ENCODE measurements at places on chromosomes 2 and 18.
A peak's percentile ranks its signal among the peaks of the same experiment; 100 is the strongest.

DNA sequence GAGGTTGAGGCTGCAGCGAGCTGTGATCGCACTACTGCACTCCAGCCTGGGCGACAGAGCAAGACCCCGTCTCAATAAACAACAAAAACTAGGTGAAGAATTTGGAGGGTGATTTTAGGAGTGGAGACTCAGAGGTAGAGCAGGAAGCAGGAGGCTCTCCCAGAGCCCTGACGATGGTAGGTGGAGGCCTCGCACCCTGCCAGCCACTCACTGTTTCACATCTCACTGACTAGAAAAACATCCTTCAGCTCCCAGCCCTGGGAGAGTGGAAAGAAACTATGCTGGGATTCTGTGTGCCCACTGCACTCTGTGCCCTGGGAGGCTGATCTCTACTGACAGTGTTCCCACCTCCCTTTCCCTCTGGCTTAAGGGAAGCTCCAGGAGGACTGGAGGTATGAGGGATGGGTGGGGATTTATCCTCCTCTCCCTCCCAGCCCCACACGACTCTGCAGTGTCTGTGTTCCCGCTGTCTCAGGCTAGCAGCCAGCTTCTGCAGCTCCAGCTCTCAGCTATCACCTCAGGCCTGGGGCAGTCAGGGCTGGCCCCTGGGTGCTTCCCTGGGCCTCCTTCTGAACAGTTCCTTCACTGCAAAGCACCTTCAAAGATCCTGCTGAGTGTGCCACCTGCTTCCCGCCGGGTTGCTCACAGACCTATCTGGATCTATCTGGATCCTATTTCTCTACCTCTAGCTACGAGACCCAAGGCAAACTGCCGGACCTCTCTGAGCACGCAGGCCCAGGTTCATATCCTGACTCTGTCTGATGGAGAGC lies 9.6 kb downstream of the CIB4 start:
- no peak for DNase-seq

DNA sequence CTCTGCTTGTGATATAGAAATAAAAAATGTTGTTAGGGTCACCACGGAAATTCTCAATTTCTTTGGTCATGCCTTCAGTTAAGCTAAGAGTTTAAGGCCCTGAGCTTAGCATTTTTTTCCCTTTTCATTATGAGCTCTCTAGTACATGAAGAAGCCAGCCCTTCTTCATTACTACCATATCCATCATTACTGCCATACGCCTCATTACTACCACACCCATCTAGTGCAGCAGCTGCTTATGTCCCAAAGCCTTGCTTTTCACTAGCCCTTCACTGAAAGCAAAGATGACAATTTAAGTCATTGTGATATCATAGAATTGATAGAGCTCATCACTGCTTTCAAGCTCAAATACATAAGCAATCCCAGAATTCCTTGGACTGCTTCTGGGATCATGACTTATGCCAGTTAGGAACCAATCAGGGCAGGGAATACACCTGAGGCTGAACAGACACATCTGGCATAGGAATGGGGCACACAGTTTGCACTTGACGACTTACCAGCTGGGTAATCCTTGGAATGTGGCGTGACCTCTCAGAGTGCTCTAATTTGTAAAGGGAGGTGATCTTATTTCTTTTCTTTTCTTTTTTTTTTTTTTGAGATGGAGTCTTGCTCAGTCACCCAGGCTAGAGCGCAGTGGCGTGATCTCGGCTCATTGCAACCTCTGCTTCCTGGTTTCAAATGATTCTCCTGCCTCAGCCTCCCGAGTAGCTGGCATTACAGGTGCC lies 40.3 kb downstream of the SOWAHC start:
- DNase-seq, result no peak

- no peak for DNase-seq
Observed at GRCh38 chr18:36672437-36673344, 156.1 kb downstream of the TPGS2 start.

DNA sequence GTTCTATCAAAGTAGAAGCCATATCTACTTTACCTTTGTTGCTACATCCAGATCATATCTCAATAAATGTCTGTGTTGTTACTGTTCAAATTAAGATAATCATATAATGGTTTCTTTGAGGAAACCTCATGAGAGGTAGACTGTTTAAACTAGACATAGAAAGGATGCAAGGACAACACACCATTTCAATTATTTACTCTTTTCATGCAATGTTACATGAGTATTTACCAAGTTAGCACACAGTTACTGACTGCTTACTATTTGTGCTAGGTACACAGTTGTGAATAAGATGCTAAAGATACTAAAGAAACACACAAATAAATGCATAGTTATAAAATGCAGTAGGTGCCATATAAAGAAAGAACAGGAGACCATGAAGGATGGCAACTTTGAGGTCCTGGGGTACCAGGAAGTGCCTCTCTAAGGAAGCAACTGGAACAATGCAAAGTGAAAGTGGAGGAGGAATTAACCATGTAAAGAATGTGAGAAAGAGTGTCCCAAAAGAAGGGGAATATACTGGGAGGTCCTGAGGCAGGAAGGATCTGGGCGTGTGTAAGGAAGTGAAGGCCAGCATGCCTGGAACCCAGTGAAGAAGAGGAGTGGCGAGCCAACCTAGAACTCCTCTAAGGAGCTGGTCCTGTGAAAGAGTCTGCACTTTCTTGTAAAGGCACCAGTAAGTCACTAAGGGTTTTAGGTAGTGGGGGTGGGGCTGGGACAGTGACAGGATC lies 39.4 kb downstream of the RBMS1 start:
- no peak for DNase-seq

GRCh38 chr2:149100739-149101699 lies 62.5 kb downstream of the LYPD6B start:
- no peak for DNase-seq

- DNase-seq, result no peak
Observed at GRCh38 chr2:71944806-71945602, 202.7 kb downstream of the CYP26B1 start.

DNA sequence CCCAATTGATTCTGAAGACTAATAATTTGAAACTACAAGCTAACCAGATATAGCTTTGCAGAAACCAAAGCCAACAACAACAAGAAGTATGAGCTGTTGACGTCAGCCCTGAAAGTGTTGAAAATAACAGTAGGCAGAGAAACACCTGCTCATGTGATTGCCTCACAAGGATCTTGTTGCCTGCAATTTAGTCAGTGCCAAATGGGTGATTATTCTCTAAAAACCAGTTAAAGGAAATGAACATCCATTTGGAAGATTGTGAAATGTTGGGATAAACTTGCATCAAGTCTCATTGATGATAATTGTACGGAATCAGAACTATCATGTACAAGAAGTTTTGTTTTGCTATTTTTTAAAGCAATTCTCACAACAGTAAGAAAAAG lies 2.8 kb downstream of the CYTIP start:
- DNase-seq, result no peak

DNA sequence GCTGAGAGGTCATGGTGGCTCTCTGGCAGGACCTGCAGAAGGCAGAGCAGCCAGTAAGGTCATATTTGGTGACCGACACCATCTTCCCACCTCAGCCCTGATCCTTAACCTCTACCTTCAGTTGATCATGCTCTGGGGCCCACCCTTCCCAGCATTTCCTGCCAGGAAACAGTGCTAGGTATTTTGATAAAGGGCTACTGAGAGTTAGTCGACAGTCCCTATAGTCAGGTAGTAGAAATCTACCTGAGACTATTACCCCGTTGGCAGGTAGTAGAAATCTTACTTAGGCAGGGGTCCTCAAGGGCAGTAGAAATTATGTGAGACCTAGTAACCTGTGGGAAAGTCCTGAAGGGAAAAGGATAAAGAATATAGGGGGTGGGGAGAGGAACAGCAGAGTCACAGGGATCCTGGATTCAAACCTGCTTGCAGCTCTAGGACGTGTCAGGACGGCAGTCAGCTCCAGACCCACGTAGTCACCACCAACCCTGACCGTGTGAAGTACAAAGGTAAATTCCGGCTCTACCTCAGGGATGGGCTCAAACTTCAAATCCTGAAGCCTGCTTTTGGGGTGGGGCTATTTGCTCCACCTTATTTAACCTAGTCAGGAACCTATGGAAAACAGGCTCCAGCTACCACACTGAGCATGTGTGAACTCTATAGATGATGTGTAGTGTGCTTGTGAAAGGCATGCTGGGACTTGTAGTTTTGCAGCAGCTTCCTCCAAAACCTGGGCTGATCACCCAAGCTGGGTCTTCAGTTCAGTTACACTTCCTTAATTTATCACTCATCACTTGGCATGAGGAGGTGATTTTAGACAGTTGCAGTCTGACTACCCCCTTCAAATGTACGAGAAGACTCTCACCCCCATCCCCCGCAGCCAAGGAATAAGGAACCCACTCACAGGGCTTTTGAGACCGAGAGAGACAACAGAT lies at the start of gene DQX1:
TSS of gene DQX1 (minus strand) at position 515 of the 932 bp plus-strand sequence. CDS start at position 13, 502 bp downstream.
- DNase-seq, result no peak

DNA sequence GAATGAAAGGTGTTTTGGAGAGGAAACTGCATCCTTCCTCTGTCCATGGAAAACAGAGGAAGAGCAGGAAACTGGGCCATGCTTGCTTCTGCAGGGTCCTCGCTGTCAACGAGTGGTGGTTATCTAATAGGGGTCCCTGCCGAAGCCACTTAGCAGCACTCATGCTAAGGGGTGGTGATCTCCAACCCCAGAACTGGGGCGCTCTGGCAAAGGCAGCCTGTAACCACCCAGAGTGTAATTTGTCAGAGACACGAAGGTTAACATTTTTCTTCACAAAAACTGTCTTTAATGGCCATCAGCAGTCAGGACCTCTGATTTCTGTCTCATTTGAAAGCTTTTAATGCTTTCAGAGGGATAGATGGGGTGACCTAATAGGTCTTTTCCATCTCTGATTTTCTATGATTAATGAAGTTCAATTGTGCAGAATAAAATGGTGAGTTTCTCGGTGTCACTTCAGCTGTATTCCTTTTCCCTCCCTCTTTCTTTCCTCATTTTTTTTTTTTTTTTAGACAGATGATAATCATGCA lies 231.3 kb upstream of the CELF4 start:
- no peak for DNase-seq

DNA sequence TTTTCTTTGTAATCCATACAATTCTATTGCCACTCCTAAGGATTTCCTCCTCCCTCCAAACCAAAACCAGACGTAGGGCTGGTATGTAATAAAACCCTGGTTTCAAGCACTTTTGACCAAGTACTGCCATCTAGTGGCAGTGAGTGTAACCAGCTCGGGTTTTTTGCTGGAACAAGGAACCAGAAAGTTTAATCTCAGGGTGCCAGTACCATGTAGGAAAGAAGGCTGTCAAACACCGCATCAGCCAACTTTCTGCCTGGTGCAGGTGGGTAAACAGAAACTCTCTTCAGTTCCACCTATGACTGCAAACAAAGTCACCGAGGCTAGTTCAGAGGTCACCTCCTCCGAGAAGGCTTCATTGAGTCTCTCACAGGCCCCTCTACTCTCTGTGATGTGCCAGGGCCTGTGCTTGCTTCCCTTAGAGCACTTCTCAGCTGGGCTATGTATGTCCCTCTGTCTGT lies 10.2 kb upstream of the THNSL2 start:
- peak; percentile 51 for DNase-seq

DNA sequence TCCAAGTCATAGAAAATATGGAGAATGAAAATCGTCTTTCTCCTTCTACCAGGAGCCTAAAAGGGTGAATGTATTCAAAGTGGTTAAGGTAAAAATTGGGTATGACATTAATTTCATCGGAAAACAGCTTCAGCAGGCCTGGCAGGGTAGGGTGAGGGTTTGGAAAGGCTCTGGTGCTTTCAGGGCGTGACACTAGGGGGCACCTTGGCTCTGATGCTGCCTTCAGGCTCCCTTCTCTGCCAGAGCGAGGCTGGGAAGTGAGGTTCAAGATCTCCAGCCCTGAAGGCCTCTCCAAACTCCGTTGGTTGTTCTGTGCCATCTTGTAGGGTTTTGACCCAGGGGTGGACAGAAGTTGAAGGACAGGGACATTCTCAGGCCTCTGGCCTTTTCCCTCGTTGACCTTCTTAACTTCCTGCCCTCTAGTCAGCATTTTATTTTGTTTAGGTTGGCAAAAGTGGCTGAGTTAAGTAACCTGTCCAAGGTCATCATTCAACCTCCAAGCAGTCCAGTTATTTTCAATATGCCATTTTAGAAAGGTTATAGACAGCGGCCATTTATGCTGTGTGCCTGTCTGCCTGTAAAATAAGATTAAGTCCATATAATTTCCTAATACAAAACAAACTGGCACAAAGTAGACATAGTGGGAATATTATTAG lies 40.3 kb downstream of the EML6 start:
- DNase-seq, result no peak

DNA sequence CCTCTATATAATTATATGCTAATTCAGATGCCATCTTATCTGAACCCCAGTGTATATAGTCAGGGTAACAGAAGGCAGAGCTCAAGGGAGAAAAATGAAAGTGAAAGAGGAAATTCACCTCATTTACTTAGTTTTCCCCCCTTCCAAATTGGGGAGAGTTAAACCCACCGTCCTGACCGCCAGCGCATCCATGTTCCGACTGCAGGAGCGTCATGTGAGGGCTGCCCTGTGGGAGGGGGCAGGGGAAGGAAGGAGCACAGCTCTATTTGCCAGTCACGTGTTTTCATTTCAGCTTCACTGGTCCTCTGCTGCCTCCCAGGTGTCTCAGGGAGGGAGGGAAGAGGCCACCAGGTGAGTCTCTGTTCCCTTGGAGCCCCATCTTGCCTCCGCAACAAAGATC lies 13.2 kb downstream of the CNNM4 start:
- no peak for DNase-seq

- DNase-seq, result no peak
Observed at GRCh38 chr2:23637011-23637778, 252.2 kb downstream of the KLHL29 start.

DNA sequence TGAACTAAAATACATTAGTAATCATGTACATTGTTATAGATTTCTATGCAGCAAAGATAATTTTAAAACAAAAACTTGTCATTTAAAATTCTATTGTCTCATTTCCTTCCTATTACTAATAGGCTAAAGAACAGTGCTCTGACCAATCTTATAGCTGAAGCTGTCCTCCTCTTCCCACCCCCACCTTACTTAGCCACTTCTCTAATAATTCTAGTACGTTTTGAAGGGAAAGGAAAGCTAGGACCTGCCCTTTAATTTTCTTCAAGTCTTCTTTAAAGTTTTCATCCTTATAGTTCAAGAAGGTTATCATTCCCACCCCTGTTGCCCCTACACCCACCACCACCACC lies 121.6 kb downstream of the RBMS1 start:
- DNase-seq, result no peak

DNA sequence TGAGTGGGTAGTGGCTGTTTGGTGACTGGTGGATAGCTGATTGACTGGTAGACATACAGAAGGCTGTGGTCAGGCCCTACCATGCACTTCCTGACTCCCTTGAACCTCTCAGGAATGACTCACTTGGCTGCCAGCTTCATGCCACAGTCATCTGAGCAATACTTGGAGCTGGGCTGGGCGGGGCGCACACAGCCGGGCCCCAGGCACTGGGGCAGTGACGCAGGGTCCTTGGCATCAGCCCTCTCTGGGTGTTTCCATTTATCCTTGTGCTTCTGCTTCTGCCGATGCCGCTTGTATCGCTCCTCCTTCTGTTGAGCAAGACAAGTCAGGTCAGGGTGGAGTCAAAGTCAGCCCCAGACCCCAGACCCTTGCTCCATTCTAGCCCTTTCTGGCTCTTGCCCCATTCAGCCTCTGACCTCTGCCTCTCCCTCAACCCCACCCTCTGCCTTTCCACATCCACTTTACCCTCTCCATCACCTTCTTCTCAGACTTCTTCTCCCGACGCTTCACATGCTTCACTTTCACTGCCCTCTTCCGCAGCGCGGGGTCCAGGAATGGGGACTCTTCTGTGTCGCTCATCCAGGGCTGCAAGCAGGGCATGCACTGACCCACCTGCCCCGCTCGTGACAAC lies 3.0 kb upstream of the MBD1 start:
- no peak for DNase-seq

Measured in nephron progenitor cell (in vitro differentiated cells).